NCI-H1048 (cell line): ENCODE measurements at places on chromosomes 6 and 20.

GRCh38 chr6:1770435-1770843 lies 160.7 kb downstream of the FOXC1 start:
- DNase-seq = no peak

- DNase-seq = no peak
These were observed 93.5 kb upstream of the CCDC28A start for GRCh38 chr6:138680085-138680484.

DNA sequence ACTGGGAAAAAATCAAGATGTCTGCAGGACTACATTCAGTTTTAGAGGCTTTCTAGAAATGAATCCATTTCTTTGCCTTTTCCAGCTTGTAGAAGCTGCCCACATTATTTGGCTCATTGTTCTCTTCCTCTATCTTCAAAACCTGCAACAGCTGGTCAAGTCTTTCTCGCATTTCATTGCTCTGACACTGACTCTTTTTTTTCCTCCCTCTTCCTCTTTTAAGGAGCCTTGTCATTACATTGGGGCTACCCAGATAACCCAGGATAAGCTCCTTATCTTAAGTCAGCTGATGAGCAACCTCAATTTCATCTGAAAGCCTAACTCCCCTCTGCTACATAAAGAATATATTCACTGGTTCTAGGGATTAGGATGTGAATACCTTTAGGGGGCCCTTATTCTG lies 53.2 kb upstream of the CEP162 start:
- no peak for DNase-seq

GRCh38 chr20:2038161-2038560 lies 44.3 kb upstream of the PDYN start:
- DNase-seq = no peak
